ENCODE measurements at places on chromosomes 1 and 21.

DNA sequence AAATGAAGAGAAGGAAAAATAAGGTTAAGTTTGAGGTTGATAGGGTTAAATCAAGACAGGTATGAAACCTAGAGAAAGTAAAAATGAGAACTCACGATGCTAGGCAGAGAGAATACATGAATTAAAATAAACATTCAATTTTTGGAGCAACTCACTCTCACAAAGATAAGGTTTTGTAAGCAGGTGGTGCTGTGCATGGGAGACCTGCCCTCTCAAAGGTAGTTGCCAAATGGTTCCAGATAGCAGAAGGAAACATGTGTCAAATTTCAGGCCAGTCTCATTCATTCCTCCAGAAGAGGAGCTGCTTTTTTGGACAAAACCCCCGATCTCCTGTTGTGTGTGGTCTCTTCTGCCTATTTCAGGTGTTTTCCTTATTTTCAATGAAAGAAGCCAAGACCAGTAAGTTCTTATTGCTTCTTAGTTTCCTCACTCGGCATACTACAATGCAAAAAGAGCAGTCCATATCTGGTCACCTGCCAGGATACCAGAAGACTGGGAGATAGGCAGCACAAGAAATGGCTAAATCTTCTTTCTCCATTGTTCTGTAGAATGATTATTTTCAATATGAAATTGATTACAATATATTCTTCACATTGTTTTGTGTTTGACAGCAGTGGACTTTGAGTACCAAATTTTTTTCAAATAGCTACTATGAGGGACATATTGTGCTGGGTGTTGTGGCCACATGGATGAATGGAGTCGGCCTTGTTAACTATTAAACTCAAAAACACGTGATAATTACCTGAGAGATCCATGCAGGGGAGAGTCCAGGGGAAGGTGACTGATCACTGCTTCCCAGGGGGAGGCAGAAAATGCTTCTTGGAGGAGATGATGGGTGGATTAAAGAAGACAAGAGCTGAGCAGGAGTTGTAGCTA, 3.6 kb downstream of the CR1L start:
- no peak for DNase-seq

- no peak for DNase-seq
These were observed 32.6 kb downstream of the NEK2 start for GRCh38 chr1:211642870-211643269.

DNA sequence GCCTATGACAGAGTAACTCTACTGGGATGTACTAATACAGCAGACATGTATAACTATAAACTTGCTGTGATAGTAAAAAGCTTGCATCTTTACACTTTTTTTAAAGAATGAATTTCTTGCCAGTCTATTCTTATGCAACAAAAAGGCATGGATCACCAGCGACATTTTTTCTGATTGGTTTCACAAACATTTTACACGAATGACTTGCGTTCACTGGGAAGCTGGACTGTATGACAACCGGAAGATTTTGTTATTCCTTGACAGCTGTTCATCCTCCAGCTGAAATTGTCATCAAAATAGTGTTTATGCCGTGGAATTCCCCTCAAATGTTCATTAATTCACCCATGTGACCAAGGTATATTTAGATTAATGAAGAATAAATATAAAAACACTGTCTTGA, 131.0 kb downstream of the XPR1 start:
- no peak for DNase-seq

GRCh38 chr1:53598966-53599365, 139.8 kb downstream of the DMRTB1 start:
- no peak for DNase-seq

DNA sequence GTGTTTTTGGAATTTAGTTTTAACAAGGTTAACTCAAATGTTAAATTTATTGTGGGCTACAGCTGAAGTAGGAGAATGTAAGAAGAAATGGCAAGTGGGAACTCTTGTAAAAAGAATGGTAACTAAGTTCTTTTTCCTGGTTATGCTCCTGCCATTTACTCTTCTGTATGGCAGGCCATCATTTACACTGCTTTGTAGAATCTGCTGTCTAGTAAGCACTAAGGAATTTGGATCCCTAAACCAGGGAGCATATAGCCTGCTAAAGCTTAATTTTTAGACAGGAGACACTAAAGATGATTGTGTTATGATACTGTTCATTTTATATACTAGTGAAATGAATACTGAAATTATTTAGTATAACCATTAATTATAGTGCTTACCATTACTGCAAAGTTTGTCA, 85.3 kb downstream of the CAMTA1 start:
- DNase-seq: no peak

- DNase-seq: no peak
These were observed 355.1 kb downstream of the GPATCH2 start for GRCh38 chr1:217275655-217276398.

DNA sequence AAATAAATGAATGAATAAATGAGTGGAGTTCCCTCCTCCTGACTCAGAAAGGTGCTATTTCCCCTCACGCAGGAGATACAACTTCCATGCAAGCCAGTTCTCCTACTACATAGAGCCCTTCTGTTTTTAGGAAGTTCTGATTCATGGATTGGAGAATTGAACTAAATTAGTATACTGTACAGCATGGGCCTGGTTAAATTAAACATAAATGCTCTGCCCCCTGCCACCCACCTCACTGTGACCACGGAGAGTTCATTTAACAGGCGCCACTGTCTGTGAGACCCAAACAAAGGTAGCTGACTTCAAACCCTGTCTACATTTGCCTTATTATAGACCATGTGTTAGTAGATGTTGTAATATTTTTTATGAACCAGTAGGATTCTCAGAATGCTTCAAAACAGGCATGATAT, 9.1 kb upstream of the IRF2BP2 start:
- no peak for DNase-seq

GRCh38 chr1:219542828-219543518, 69.9 kb downstream of the ZC3H11B start:
- no peak for DNase-seq

GRCh38 chr1:32128479-32128878, 20.6 kb downstream of the KPNA6 start:
- no peak for DNase-seq

GRCh38 chr1:59999006-59999405, 72.4 kb upstream of the CYP2J2 start:
- DNase-seq: no peak

DNA sequence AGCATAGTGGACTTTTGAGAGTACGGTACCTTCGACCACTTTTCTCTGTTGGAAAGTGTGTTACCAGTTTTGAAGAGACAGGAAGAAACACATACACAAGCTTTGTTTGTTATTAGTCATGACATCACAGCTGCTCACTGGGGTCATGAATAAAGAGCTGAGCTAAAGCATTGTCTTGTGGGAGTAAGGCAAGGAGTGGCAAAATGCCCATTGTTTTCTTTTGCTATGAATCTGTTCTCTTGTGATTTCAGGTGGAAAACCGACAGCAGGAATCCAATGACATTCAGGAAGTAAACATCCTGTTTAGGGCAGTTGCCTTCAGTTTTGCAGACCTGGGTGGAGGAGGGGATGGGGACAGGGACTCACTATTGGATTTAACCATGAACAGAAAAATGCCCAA, 66.2 kb downstream of the RGL1 start:
- DNase-seq: no peak

- DNase-seq: no peak
These were observed 27.0 kb upstream of the TIAM1 start for GRCh38 chr21:31370893-31371544.
